ENCODE measurements at places on chromosomes 7 and 10.

GRCh38 chr7:20111821-20112542 is 105.2 kb downstream of the MACC1 start:
- no peak for DNase-seq

GRCh38 chr10:74955796-74956195 is 129.4 kb downstream of the KAT6B start:
- no peak for DNase-seq

DNA sequence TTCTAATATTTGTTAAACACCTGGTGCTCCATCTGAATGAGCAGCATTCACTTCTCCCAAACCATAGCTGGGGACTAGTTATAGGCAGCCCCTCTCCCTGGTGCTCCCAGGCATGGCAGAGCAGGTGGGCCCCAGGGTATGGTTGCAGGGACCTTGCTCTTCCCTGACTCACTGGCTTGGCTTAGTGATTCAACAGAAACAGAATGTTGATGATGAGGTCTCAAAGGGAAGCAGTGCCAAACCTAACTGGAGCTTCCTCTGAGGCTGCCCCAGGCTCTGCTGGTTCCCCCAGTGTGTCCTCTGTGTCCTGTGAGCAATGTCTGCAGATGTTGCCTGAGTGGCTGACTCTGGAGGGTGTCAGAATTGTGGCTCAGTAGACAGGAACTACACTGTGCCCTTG is 3.7 kb downstream of the GPR26 start:
- peak; percentile 20 for DNase-seq

GRCh38 chr7:47600199-47601118 is 18.5 kb upstream of the TNS3 start:
- DNase-seq: peak; percentile 73

- no peak for DNase-seq
These were observed 322.6 kb downstream of the KIF20B start for GRCh38 chr10:90023950-90024349.

GRCh38 chr10:132518572-132519381 is 18.8 kb upstream of the INPP5A start:
- DNase-seq: no peak

DNA sequence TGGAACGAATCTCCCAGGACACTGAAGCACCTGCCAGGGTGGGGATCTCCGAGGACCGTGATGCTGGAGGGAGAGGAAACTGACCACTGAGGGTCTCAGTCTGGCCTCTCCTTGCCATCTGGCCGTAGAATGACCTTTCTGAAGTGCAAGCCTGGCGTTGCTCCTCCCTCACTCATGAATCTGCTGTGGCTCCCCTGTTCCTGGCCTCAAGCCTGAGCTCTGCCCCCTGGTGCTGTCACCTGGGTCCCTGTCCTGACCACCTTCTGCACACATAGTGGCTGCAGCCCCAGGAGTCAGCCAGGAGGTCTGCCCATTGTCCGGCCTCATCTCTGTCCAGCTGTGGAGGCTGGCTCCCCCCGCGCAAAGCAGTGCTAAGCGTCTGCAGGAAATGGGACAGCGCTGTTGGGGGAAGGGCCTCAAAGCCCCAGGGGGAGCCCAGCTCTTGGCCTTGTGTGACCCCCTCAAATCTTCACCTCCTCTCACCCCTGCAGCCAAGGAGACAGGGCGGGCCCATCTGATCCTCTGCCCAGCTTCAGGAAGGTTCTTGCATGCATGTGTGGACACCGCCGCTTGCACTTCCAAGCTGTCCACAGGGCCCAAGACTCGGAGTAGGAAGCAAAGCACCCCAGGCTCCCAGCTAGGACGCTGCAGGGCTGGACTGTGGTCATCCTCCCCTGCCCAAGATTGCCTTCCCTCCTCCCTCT is 65.7 kb downstream of the MYL10 start:
- DNase-seq: no peak

- no peak for DNase-seq
These were observed 72.0 kb upstream of the BTBD16 start for GRCh38 chr10:122199070-122199469.

DNA sequence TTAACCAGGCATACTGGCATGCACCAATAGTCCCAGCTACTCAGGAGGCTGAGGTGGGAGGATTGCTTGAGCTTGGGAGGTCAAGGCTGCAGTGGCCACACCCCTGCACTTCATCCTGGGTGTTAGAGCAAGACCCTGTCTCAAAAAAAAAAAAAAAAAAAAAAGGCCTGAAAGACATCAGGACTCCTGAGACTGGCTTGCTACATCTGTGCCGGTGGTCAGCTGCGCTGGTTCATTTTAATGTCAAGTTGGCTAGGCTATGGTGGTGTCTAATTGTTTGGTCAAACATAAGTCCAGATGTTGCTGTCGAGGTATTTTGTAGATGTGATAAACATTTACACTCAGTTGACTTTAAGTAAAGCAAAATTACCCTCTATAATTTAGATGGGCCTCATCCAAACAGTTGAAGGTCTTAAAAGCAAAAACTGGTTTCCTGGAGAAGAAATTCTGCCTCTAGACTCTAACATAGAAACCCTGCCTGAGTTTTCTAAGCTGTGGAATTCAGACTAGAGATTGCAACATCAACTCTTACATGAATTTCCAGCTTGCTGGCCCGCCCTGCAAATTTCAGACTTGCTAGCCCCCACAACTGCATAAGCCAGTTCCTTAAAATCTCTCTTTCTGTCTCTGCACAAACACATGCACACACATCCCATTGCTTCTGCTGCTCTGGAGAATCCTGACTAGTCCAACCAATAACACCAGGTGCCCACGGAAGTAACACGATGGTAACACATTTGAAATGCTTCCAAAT is 18.2 kb downstream of the MYOF start:
- peak; percentile 84 for DNase-seq

GRCh38 chr7:30511973-30512662 is 7.5 kb upstream of the GGCT start:
- DNase-seq: no peak

GRCh38 chr10:625333-625696 is 64.2 kb downstream of the DIP2C start:
- DNase-seq: no peak

DNA sequence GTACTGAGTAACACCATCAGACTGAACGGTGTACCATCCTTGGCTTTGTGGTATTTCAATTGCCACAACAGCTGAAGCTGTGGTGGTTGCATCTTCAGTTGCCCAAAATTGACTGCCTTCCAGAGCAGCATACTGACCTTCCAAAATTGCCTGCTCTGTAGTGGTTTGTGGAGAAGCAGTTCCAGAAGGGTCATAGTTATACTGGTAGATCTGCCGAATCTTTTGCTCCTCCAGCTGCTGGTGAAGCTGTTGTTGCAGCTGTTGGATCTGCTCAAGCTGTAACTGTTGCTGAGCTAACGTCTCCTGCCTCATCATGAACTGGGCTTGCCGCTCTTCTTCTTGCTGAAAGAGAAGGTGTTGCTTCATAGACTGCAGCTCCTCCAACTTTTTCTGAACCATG is 212.2 kb downstream of the PCLO start:
- no peak for DNase-seq

- peak; percentile 44 for DNase-seq
These were observed 157.5 kb downstream of the LYZL1 start for GRCh38 chr10:29446327-29446726.

GRCh38 chr7:150377635-150378034 is 1.5 kb upstream of the ZNF775 start:
- DNase-seq: no peak

- peak; percentile 62 for DNase-seq
These were observed 9.6 kb downstream of the PSD start for GRCh38 chr10:102408728-102409603.

DNA sequence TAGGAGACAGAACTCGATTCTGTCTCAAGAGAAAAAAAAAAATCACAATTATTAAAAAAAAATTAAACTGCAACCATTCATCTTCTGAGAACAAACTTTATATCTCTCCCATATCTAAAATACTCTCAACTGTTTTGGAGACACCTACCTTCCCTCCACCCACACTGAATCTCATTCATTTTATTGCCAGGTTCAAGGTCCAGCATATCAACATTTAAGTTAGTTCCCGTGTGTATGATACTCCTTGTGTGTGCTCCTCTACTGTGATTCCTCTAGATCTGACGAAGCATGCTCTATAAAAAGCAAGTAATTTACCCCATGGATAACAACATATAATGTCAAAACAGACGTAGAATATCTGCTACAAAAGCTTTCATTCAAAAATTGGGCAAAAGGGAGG is 351.8 kb upstream of the SORCS1 start:
- DNase-seq: no peak

GRCh38 chr7:143147070-143147469 is 15.2 kb downstream of the PIP start:
- no peak for DNase-seq

DNA sequence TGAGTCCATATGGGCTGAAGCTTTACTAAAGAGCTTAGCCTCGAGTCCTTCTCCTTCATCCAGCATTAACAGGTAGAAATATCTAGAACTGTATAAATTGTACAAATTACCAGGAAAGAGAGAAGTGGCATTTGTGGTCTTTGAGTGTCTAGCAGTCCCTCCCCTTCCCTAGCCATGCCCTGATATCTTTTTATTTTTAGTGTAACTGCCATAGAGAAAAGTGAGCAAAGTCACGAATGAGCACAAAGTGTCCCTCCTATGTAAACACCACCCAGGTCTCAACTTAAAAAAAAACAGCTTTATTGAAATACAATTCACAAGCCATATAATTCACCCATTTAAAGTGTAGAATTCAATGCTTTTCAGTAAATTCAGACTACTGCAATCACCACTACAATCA is 339.0 kb upstream of the ZMIZ1 start:
- DNase-seq: no peak

DNA sequence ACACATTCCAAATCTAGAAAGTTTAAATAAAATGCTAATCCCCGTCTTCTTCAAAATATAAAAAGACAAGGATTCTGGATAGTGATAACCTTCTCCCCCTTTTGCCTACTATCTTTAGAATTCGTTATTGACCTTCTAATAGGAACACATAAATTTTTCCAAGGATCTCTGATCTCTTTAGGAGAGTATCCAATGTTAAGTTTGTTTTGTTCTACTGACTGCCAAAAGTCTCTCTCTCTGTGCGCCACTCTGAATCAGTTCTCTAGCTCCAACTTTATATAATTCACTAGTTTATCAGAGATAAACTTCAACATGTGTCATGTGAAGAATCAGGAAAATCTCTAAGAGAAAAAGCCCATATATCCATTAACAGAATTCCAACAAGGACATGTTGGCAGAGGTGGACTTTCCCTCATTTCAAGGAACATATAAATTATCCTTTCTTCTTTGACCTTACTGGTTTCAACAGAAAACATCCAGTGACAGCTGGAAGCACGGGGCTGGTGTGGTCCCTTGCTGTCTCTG is 615.6 kb downstream of the KCNMA1 start:
- DNase-seq: no peak

DNA sequence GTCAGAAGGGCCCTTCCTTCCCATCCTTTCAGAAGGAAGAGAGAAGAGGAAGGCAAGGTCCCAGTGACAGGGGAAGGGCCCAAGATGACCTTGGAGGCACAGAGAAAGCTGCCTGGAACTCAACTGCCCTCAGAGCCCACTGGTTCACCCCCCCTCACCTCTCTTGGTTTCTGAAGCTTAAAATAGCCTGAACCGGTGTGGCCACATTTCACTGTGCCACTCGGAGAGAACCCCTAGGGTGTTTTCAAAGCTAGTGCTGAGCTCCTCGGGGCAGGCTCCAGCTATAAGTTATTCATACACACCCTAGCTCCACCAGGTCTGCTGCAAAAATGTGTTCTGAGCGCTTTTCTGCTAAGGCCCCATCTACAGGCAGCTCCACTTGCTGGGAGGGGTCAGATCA is 60.9 kb upstream of the ADRB1 start:
- no peak for DNase-seq

GRCh38 chr7:157977306-157977705 is 610.3 kb downstream of the PTPRN2 start:
- no peak for DNase-seq

DNA sequence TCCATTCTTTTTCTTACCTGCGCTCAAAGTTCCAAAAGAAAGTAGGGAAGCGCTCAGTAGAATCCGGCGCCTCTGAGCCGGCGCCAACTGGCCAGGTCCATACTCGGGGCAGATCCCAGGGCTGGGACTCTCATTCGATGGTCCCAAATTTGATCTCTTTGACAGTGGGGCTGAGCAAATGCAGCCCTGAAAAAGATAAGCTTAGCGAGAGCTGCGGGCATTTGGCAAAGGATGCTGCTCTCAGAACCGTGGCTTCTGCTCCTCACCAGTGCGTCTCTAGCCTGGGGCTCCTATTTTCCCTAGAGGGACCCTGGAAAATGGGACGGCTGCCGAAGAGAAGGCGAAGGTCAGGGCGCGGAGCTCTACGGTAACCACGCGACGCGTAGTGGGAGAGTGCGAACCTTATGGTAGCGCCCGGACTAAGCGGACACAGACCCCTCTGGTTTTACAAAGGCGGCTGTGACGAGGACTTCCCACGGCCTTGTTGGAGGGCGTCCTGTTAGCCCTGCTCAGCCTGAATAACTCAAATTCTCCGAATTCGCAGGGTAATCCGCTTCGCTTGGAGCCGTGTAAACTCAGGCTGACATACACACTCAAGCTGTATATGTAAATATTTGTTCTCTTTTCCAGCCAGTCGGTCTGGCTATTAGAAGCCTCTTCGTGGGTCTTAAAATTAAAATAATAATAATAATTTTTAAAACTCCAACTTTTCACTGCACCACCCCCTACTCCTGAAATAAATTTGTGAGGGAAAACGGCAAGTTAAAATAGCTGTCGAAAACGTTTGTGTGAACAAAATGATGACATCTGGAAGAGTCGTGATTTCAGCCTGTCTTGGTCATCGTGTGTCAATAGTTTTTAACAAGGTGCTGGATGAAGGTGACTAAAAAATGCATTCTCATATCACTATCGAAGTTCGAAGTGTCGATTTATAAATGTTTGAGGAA is 869 bp upstream of the TBX20 start:
- DNase-seq: no peak

DNA sequence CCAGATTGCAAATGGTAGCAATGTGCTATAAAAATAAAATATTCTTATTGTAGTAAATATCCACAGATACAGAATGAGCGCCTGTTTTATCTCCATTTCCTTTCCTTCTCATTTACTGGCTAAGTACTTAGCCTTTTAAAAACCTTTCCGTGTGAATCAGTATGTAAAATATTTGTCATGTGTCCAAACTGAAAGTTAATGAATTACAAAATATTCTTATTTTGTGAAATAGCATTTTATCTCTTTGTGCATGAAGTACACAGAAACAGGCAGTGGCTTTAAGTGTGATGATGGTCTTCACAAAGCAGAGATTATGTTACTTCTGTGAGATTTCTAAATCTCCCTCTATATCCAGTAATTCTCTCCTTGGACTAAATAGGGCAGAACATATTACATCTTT is 56.7 kb upstream of the KIAA1217 start:
- DNase-seq: peak; percentile 33

DNA sequence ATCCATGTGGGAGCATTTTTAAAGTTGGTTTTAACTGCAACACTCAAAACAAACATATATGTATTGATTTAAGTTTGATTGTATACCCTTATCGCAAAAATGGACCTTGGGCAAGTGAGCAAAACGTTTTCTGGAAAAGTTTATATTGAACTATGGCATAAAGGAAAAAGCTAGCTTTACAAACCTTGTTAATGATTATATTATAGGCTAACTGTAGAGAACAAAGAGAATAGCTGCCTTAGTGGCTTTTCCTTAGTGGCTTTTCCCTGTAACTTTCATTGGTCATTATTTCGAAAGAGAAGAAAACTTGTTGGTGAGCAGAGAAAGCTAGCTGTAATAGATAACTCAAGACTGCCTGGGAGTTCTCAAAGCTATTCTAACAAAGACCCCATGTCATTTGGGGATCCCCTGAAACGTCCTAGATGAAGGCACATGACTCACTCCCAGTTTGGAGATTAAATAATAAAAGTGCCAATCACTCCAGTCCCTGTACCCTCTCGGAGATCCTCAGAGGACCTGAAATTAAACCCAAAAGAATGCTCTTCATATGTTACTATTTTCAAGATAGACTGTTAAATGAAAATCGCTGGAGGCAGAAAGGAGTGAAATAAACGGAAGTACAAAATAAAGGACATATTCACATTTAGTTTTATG is 92.1 kb downstream of the SRI start:
- no peak for DNase-seq
